ENCODE measurements at places on chromosomes 7 and 10.
A peak's percentile ranks its signal among the peaks of the same experiment; 100 is the strongest.

DNA sequence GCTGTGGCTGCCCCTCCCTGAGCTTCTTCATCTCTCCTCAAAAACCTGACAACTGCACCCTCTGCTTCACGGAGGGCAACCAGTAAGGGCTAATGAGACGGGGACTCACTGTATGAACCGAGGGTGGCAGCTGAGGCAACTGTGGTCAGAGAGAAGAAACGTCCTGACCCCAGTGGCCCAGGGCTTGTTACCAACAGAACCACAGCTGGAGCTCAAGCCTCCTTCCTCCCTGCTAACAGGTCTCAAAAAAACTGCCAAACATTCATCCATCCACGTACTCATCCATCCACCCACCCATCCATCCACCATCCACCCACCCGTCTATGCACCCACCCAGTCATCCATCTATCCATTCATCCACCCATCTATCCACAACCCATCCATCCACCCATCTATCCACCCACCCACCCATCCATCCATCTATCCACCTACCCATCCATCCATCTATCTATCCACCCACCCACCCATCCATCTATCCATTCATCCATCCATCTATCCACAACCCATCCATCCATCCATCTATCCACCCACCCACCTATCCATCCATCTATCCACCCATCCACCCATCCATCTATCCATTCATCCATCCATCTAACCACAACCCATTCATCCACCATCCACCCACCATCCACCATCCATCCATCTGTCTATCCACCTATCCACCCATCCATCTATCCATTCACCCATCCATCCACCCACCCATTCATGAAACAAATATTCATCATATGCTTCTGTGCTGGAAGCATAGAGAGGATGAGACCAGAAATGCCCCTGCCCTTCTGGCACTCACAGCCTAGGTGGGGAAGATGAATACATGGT is 111.7 kb downstream of the PDGFA start:
- no peak for DNase-seq

DNA sequence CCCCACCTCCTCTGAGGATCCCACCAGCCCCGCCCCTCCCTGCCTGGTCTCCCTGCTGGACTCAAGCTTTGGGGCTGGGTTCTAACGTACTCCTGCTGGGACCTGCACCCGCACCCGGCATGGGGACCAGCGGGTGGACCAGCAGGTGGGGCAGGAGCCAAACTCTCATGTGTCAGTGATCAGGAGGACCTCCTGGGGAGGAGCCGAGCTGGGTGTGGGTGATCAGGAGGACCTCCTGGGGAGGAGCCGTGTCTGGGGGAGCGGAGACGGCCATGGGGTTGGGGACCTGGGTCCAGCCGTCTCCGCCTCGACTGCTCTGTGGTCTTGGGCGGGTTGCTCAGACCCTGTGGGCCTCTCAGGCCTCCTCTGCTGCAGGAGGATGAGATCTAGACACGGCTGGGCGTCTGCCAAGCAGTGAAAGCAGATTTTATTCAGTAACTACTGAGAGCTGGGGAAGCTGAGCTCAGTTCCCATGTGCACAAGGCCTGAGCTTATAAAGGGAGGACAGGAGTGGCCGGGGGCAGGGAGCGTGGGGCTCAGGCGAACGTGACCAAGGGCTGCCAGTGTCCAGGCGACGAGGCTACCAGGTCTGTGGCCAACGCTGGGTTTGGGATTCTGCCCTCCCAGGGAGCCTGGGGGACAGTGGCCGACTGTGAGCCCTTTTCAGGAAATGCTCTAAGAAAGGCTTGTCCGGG is 33.6 kb upstream of the UTF1 start:
- DNase-seq = no peak

GRCh38 chr7:21777921-21778320 is 167.8 kb downstream of the CDCA7L start:
- DNase-seq = no peak

DNA sequence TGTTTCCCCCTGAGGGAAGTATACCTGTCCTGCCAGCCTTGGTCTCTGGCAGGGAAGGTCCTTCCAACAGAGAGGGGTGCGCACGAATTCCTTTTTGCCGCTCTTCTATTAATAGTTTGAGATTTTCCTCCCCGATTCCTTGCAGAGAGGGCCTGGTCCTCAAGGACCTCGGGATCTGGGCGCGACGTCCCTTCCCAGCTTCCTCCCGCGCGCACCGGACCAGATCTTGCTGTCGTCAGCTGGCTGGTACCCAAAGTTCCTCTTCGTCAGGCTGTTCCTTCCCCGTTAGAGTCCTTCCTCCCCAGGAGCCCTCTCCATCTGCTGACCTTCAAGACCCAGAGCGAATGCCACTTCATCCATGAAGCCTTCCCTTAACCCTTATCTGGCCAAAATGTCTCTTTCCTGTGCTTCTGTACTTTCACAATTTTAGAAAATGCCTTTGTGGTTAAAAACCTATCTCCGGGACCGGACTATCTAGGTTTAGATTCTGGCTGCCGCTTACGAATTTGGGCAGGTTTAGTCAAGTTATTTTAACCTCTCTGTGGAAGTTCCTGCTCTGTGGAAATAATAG is 851 bp upstream of the GOT1 start:
- peak; percentile 24 for DNase-seq

GRCh38 chr7:30005464-30005863 is 15.9 kb upstream of the SCRN1 start:
- DNase-seq = no peak

DNA sequence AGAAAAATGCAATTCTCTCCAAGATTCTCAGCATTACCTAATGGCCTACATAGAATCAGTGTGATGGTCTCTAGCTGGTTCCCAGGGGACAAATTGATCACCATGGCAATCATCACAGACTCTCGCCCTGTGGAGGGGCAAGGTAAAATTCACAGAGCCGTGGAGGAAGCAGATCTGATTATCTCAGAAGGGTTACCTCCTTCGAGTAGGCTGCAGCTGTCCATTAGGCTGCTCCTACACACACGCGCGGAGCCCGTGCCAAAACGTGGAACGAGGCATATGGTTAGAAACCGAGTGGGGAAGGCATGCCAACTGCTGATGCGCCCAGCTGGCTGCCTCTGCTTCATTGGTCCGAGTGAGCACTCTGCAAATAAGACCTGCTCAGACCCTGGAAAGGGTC is 52.8 kb upstream of the PTER start:
- DNase-seq = no peak

GRCh38 chr10:112952282-112953173 is 2.5 kb downstream of the TCF7L2 start:
- DNase-seq = no peak

DNA sequence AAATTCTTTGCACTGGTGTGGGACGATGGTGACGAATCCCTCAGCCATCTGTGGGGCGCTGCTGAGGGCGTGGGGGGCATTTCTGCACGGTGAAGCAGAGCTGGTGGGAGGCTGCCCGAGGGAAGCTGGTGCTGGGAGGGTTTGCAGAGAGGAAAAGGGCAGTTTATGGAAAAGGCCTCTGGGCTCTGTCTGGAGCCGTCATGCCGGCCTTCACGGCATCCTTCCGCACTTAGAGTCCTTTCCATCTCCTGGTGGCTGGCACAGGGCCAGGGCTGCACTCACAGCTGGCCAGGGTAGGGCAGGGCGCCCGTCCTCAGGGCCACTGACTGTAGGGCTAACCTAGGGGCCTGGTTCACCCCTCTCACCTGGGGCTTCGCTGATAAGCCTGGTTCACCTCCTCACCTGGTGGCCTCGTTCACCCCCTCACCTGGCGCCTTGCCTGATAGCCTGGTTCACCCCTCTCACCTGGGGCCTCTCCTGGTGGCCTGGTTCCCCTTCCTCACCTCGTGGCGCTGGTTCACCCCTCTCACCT is 598 bp upstream of the AMZ1 start:
- no peak for DNase-seq

GRCh38 chr10:32269343-32270100 is 77.4 kb downstream of the EPC1 start:
- DNase-seq = no peak

GRCh38 chr7:36986948-36987724 is 262.8 kb upstream of the AOAH start:
- no peak for DNase-seq

DNA sequence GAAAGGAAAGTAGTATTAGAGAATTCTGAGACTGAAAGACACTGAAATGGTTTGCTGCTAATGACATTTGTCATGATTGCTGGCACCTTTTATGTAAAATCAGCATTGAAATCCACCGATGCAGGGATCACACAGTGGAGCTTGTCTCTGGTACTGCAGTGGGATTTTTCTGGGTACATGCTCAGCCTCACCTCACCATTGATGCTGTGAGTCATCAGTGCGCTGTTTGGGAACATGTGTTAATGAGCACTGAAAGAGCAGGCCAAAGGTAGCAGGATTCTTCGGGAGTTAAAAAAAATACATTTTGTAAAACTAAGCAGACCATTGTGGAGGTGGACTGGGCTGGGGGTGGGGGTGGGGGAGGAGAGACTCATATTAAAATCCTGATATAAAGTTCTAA is 174.9 kb downstream of the CREB5 start:
- DNase-seq = no peak

GRCh38 chr10:108014902-108015177 is 850.3 kb upstream of the SORCS1 start:
- DNase-seq = no peak

GRCh38 chr7:111982133-111982532 is 224.1 kb downstream of the DOCK4 start:
- no peak for DNase-seq

GRCh38 chr10:3720228-3721019 is 64.6 kb downstream of the KLF6 start:
- DNase-seq = no peak

GRCh38 chr7:129258649-129259389 is 34.0 kb downstream of the AHCYL2 start:
- no peak for DNase-seq

- DNase-seq = no peak
These were observed 55.2 kb downstream of the MAGI2 start for GRCh38 chr7:79398138-79398749.

DNA sequence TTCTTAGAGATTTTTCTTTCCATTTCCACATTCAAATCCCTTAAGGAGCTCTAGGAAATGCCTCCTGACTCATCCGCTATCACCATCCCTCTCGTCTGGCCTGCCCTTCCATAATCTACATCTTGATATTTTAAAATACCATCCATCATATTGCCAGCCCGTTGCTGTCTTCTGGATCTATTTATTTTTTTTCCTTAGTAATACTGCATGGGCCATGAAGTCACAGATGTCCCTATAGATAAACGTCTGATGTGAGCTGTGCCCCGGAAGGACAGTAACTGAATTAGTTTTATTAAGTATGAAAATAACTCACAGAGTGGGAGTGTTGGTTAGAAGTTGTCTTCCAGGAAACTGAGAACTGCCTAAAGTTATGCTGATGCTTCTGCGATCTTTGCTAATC is 76.2 kb downstream of the KLF6 start:
- no peak for DNase-seq

- no peak for DNase-seq
These were observed 1.5 kb downstream of the USP54 start for GRCh38 chr10:73589563-73590126.

DNA sequence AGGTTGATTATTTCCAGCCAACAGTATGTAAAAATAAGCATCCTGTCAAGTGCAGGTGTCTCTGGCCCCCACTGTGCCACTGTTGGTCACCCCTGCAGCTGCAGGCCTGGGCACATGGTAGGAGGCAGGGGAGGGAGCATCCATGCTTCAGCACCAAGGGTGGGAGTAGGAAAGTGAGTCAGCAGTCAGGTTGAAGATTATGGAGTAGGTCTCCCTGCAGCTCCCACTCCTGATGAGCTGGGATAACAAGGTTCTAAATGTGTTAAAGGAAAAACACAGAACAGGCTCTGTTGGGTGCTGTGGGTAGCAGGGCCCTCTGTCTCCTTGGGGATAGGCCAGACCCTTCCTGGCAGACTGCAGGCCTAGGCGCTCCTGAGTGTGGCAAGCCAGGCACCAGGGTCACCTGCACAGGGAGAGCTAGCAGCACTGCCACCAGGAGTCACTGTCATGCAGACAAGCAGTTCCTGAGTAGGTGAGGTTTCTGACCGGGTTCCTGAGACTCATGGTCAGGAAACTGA is 59.3 kb downstream of the NUDCD3 start:
- no peak for DNase-seq
